Uterus (tissue), 4 donors: ENCODE measurements at places on chromosomes 3 and 15.
A peak's percentile ranks its signal among the peaks of the same experiment; 100 is the strongest.

DNA sequence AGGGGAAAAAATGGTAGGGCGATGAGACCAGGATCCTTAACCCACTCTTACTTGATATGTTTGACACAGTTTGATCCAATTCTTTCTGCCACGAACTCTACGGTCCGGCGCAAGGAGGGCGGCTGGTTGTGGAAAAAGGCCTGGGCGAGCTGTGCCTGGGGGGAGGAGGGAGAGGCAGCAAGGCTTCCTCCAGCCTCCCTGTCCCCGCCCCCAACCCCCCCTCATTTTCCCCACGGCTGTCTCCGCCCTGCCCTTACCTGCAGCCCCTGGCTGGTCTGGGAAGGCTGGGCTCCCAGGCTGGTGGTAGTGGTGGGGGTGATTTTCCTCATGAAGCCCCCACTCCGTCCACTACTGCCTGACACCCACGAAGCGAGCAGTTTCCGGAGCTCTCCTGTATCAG lies 8.0 kb downstream of the CDAN1 start:
- no peak for DNase-seq

DNA sequence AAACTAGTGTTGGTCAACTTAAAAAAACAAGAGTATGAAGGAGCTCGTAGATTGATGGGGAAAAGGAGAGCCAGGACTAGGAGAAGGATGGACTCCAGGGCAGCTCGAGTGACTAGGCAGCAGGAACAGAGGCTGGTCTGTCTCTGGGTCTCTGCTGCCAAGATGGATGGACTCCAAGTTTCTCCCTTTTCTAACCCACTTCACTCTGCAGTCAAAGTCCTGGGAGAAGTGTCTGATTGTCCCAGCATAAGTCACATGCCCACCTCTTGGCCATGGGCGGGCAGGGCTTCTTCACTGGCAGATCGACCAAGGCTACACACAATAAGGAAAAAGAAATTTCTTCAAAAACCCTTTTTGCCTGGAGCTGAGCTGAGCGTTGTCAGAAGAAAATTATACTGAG lies 9.2 kb upstream of the EPB42 start:
- DNase-seq = no peak

GRCh38 chr15:68512598-68512997 lies 66.2 kb upstream of the CORO2B start:
- peak; percentile 68 for DNase-seq

DNA sequence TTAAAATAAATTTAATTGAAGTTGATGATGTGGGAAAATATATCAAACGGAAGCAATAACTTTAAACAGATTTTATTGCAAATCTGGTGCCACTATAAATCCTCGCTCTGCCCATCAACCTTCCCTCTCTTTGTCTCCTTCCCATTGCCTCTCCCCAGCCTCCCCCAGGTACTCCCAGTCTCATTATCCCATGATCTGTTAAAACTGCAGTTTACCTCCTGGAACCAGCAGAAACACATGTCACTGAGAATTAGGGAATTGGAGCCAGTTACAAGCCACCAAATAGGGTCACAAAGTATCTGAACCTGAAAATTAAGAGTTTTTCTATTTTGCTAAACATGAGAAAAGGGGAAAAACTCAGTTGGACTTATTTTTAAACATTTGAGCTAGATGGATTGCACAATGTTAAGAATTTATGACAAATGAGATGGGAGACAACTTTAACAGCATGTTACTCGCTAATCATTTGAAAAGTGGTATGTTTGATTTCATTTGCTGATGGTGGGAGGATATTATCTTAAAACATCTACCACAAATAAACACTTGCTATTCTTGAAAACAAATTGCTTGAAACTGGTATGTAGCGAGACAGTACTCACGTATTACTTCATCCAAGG lies 2.4 kb downstream of the PLCH1 start:
- DNase-seq = no peak

DNA sequence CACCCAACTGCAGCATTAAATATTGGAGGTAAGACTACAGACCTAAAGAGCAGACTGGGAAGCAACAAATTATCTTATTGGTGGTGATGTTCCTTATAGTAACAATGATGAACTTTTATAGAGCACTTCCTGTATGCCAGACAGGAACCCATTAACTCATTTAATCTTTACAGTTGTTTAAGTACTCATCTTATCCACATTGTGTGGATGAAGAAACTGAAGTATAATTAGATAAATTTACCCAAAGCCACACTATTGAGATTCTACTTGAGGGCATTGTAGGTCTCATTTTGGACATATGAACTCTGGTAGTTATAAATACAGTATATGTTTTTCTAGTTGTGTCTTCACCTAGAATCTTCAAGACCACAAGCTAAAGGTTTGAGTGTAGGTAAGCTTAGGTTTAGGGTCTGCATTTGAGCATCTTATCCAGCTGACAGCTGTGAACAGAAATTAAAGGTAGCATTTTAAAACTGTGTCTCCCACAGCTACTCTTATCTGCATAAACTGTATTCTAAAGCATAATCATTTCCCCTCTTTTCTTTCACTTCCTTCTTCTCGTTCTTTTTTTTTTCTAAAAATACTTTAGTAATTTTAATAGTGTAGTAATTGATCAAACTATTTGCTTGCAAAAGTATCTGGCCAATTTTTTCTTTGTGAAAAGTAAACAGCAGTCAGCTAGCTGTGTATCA lies 138.2 kb downstream of the UBE2E2 start:
- DNase-seq = no peak

DNA sequence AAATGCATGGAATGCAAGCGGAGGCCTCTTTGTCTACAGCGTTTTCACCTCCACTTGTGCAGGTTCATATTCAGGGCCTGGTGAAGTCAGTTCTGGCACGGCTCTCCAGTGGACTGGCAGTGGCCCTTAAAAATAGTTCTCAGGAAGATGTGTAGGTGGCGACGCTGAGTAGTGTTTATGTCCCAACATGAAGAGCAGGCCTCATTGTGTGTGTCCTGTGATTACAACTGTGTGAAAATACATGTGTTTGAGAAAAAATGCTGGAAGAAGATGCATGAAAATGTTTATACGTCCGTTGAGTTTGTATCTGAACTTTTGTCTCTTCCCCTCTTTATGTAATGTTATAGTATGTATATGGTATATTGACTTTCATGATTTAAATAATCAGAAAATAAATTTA lies 7.2 kb downstream of the LIPC start:
- no peak for DNase-seq

- DNase-seq = no peak
Measured at GRCh38 chr3:76044601-76045600, 259.6 kb upstream of the ZNF717 start.

DNA sequence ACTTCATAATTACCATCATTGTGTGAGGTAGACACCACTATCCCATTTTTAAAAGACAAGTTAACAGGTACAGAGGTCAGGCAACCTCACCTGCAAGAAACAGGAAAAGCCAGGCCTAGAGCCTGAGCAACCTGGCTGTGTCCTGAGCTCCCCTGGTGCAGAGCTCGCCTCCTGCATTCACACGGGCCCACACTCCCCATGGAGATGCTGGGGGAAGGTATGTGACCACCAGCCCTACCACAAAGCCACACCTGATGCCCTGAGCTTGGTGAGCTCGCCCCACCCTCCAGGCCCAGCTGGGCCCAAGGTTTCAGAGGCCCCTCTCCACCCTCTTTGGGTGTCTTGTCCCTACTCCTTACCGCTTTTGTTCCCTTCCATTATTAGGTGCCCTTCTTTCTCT lies 1.2 kb upstream of the EFCAB12 start:
- no peak for DNase-seq

GRCh38 chr3:174810254-174810653 lies 48.9 kb upstream of the NAALADL2 start:
- DNase-seq = no peak

GRCh38 chr3:20054549-20054987 lies 14.3 kb downstream of the KAT2B start:
- DNase-seq = no peak

- no peak for DNase-seq
Measured at GRCh38 chr3:42664438-42664803, 10.9 kb downstream of the ZBTB47 start.

GRCh38 chr3:137071104-137071503 lies 113.3 kb downstream of the IL20RB start:
- DNase-seq = no peak

DNA sequence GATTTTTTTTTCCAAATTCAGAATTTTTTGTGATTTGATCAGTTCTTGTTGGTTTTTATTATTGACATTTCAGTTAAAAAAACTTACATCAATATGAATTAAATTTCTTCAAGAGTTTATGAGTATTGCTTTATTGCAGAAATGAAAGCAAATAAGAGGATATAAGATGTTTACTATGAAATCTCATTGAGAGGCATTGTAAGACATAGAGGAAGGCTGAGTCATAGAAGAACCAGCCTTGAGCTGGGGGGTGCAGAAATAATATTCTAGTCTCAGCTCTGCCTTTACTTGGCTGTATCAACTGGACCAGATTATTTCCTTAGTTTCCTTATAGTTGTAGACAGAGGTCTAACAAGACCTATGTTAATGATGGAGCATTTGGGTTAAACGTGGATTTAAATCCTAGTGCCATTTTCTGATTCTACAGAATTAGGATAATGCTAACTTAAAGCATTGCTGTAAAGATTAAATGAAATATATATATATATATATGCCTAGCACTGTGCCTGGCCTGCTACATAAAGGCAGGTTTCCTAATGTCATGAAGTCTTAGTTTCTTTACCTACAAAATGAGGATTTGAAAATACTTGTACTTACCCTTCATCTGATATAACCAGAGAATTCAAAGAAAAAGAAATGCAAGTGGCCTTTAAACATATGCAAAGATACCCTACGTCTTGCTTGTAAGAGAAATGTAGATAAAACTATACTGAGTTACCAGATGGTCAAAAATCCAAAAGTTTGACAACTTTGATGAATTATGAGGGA lies 7.3 kb downstream of the FAM98B start:
- no peak for DNase-seq

- peak; percentile 6 for DNase-seq
Measured at GRCh38 chr3:52430416-52430810, 14.5 kb downstream of the SEMA3G start.

- no peak for DNase-seq
Measured at GRCh38 chr3:65343736-65344135, 655.9 kb upstream of the ADAMTS9 start.

DNA sequence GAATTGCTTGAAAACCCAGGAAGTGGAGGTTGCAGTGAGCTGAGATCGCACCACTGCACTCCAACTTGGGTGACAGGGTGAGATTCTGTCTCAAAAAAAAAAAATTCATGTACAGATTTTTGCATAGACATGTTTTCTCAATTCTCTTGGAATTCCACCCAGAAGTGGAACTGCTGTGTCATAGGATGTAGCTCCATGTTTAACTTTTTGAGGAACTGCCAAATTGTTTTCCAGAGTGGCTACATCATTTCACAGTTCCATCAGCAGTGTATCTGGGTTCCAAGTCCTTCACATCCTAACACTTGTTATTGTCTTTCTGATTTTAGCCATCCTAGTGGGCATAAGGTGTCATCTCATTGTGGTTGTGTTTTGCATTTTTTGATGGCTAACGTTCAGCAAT lies 9.9 kb downstream of the CAPN7 start:
- DNase-seq = no peak

GRCh38 chr3:194042927-194043326 lies 93.0 kb upstream of the HES1 start:
- DNase-seq = no peak

GRCh38 chr3:57354768-57355167 lies 62.3 kb upstream of the ASB14 start:
- no peak for DNase-seq

DNA sequence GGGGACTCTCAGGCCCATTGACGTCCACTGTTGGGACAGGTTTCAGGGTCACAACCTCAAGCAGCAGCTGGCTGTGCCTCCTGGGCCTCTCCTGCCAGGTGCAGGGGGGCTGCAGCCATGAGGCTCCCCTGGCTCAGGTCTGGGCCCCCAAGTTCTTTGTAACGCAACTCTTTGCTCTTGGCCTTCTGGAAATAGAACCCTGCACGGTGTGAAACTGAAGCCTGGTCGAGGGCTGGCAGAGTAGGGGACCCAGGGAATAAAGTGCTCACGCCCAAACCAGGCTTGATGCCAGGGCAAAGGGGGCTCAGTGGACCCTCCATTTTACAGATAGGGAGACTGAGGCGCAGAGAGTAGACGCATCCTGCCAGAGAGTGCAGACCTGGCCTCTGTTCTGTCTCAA lies 771 bp downstream of the CALML4 start:
- DNase-seq = no peak

GRCh38 chr3:13879946-13880810 lies at the start of gene WNT7A:
Gene WNT7A (minus strand): TSS chr3:13880071. CDS start chr3:13879816, 255 bp downstream.
- peak; percentile 10 for DNase-seq

DNA sequence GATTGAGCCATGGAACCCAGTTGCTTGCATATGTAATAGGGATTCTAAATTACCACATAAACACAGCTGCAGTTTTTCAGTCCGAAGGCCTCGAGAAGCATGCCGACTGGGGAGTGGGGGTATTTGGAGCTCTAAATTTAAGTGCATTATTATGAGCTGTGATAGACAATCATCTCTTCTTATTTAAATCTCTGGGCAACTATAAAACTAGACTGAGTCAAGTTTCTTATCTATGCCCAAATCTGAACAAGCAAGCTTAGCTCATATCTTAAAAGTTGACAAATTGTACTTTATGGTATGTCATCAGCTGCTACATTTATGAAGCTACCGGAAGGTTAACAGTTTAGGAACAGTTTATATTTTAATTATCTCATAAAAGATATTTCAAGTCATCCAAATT lies 19.5 kb upstream of the THRB start:
- DNase-seq = no peak

DNA sequence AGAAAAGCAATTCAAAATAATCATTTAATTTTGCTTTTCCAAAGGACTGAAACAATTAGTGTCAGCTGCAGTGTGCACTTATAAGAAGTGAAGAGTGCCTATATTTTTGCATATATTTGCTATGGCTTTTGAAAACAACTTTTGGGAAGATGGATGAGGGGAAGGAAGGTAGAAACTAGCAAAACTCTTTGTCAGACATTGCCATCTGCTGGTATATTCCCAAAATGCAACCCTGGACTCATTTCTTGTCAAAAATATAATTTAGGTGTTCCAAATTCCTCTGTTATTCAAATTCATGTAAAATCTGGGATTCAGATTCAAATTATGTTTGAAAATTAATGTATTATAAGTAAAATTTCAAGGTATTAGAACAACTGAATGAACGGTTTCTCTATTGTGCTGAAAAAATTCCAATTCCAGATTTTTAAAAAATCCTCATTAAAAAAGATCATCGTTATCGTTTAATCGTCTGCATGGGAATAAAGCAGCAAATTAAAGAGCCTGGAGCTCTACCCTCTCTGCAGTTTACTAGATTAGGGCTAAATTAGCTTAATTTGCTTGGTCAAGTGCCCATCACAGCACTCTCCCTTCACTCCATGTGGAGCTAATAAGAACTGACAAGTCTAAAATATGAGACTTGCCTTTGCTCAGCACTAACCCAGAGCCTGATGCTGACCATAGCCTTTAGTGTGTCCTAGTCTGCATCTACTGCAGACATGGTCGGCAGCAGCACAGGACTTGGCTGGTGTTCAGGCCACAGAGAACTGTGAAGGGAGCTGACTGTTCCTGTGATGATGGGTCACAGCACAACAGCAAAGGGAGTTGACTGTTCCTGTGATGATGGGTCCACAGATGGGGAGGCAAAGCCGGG lies 67.9 kb upstream of the MITF start:
- peak; percentile 61 for DNase-seq

- DNase-seq = no peak
Measured at GRCh38 chr15:50053055-50053856, 65.8 kb downstream of the ATP8B4 start.
